ENCODE measurements at places on chromosomes 12 and 14.

GRCh38 chr12:58502226-58502625 is 418.1 kb downstream of the LRIG3 start:
- DNase-seq: no peak

GRCh38 chr14:76926521-76927251 is 100.5 kb downstream of the LRRC74A start:
- DNase-seq: no peak

GRCh38 chr12:113436993-113437728 is 15.0 kb downstream of the SDSL start:
- no peak for DNase-seq

DNA sequence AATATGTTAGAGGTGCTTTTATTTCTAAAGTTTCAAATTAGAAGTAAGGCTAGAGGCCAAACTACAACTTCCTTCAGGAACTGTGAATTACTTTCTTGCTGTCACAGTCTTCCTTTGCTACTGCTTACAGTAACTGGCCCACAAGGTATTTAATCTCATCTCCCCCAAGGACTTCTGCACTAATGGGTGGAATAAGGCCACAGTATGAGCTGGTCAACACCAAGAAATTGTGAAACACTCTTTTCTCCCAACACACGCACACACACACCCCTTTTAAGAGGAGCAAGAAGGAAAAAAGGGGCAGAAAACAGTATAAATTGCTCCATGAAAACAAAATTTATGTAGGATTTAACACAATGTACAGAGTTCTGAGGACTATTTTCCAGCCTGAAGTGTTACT is 45.6 kb downstream of the SCAF11 start:
- DNase-seq: no peak

DNA sequence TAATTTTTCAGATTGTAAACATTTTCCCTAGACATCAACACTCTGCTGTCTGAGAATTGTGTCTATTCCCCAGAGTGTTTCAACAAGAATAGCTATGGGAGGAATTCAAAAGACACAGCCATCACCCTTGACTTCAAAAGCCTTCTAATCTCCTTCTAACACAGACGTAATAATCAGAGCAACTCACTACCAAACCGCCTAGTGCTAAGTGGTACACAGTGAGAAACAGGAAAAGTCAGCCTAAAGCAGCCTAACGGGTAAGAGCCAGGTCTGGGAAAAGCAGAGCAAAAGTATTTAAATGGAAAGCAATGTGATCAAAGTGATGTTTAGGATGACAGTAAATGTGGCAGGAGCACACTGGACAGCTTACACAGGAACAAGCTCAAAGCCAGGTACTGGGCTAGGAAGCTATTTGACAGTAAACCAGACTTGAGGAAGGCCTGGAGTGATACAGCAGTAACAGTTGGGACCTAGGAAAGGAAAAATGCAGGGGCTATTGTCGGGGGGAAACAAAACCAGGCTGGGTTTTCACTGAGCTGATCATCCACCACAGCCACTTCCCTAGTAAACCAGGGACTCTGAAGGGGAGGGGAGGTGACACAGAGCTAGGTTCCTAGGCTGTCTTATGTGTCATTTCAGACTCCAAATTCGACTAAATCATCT is 29.4 kb downstream of the CORO1C start:
- peak; percentile 72 for DNase-seq

DNA sequence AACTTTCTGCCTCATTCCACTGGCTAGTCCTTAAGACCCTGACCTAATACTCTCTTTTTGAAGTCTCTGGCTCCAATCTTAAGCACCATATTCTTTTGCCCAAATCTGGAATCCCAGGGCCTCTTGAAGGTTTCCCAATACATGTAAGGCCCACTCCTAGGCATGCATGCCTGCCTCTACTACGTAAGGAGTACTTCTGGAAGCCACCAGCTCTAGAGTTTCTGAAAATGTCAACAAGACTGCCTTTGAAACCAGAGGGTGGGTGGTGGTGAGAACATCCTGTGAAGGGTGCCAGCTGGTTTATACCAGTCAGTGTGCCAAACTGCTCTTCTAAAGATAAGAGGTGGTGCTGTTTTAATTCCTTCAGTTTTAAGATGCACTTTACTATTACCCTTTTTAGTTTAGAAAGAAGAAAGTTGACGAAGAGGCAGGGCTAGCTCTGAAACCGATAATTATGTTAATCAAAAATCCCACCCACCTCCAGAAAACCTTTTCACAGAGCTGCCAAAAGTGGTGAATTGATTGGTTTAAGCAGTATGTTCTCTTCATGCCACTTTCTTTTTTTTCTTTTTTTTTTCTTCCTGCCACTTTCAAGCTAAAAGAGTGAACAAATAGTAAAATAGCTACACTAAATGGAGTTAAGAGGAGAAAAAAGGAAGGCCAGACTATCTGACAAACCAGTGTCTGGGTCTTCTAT is 8.7 kb upstream of the WDR89 start:
- DNase-seq: no peak

DNA sequence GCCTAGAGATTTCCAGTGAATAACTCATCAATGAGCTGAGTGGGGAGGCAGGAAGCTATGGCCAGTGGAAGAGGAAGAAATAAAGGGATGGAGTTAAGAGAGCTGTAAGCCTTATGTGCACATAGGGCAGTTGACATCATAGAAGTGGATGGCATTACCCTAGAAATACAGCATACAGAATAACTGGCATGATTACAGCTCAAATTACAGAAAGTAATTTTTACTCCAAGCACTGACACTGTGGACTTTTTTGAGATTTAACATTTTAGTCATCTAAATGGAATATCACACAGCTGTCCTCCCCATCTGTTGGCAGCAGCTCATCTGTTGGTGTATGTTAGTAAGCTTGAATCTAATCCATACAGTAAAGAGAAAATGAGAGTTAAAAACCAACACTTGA is 5.4 kb upstream of the IPO8 start:
- no peak for DNase-seq

DNA sequence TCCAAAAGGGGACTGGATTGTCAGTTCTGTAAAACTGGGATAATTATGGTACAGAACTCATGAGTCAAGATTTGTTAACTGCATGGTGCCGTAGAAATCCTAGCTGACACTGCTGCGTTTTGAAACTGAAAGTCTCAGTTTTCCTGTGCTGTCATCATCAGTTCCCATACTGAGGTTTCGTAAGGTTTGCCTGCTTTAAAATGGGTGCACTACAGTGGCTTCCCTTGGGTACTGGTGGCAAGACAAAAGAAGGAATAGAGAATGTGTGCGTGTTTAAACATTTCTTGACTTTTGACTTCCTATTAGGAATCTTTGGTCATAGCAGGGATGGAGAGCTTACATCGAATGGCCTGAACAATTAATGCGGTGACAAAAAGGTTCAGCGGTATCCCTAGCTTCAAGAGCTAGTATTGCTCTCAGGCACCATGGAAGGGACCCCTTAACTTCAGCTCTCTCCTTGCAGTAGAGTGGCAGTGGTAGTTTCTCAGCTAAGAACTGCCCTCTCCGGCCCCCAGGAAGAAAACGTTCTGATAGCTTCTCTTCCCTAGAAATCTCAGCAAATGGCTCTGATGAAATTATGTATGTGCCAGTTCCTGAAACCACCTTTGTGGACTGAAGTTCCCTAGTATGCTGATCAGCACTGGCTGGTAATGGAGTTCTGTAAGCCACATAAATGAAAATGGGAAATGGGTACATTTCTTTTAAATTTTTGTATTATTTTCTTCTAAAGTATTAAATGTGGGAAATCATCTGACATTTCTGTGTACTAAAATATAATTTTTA is 28.9 kb downstream of the ANO6 start:
- peak; percentile 15 for DNase-seq

DNA sequence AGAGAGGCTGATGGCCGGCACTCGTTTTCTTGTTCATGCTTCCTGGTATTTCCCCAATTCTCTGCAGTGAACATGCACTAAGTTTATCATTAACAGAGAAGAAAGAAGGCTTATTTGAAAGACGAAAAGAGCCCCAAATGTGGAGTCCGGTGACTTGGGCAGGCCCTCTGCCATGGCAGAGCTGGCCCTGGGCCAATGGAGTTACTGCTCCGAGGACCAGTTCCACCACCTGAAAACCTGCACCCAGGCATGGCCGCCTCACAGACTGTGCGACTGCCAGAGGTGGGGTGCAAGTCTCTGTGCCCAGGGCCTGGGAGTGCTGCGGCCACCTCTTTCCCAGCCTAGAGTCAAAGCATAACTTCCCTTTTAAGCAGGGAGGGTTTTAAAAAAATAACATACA is 24.9 kb downstream of the DEGS2 start:
- no peak for DNase-seq

- no peak for DNase-seq
Measured at GRCh38 chr12:124188561-124189405, 106.1 kb upstream of the RFLNA start.

GRCh38 chr14:32601069-32601468 is 272.0 kb downstream of the AKAP6 start:
- no peak for DNase-seq

DNA sequence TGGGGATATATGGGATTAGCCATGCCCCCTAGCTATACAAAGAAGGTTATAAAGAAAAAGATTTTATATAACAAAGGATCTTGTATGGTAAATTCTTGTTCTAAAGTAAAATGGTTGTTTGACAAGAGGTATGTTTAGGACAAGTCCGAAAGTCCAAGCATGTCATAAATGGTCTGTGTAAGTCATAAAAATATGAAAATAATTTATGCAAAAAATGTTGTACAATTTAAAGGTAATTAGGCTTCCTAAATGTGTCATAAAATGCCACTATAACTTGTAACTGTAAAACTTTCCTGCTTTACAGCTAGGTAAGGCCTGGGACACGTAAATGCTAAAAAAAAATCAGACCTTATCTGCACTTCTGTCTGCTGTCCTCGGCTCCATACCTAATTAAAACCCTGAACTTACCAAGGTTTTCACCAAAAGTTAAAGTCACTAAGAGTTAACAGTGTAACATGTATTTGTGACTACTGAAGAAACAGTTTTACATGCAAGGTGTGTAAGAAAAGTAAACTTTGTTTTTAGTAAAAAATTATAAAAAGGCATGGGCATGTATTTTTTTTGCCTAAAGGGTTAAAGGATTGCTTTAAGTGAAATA is 110.0 kb upstream of the RESF1 start:
- peak; percentile 74 for DNase-seq

DNA sequence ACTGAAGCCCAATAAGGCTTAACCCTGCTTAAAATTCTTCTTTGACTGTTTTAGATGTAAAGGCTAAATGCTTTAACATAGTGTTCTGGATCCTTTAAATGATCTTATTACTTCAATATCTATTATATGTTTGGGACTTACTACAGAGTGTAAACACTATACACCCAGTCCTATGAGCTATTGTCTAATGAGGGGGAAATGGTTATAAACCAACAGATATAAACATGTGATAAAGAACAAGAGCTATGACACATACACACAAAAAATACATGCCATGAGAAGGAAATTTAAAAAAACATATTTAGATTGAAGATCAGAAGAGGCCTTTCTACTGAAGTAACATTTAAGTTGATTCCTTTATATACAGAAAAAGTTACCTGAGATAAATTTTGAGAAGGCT is 505.1 kb downstream of the FOXG1 start:
- DNase-seq: no peak

- DNase-seq: no peak
Measured at GRCh38 chr14:69573831-69574262, 824 bp downstream of the CCDC177 start.

DNA sequence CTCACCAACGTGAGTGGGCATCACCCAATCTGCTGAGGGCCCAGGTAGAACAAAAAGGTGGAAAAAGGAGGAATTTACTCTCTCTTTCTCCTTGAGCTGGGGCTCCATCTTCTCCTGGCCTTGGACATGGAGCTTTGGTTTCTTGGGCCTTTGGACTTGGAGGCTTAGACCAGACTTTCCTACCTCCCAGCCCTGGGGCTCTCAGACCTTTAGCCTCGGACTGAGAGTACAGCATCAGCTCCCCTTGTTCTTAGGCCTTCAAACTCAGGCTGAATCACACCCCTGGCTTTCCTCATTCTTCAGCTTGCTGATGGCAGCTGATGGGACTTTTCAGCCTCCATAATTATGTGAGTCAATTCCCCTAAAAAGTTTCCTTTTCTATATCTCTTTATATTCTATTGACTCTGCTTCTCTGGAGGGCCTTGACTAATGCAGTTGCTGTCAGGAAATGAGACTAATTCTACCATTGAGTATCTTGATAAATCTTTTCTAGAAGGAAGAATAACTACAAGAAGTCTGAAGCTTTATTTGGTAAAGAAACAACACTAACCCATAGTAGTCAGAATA is 15.9 kb upstream of the CLEC4E start:
- no peak for DNase-seq

GRCh38 chr12:132186208-132186856 is 42.1 kb downstream of the NOC4L start:
- DNase-seq: no peak

DNA sequence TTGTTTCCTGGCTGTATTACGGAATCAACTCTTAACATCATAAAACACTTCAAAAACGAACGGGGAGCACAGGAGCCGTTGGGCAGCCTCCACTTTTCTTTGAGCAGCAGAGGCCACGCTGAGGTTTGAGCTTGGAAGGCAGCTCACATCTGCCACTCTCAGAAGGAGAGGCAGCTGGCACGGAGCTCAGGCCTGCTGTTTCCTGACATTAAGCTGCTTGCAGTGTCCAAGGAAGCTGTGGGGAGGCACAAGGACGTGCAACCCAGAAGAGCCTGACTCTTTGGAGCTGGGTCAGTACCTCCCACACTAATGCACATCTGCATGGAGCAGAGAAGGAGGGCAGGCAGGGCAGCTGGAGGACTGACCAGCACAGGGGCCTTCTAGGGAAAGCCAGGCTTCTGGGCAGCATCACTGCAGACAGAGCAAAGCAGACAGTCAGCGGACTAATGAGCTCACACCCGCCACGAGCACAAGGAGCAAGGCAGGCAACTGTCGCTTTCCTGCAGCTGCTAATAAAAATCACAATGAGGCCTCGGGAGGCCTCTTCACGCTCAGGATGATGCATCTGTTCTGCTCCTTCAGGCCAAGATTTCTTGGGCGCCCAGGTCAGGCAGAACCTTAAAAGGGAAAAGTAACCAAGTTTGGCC is 211.1 kb downstream of the GLT1D1 start:
- no peak for DNase-seq

- DNase-seq: no peak
Measured at GRCh38 chr12:122943196-122943595, 23.1 kb downstream of the ABCB9 start.

GRCh38 chr12:68482660-68483059 is 128.0 kb upstream of the RAP1B start:
- DNase-seq: peak; percentile 22

- DNase-seq: peak; percentile 87
Measured at GRCh38 chr12:95942524-95943329, at the start of gene CCDC38. Gene CCDC38, minus strand, starts transcription at chr12:95942614. Its CDS starts 6,105 bp downstream, at chr12:95936509.
